NCI-H446 (cell line): ENCODE measurements at places on chromosomes 6 and 20.

DNA sequence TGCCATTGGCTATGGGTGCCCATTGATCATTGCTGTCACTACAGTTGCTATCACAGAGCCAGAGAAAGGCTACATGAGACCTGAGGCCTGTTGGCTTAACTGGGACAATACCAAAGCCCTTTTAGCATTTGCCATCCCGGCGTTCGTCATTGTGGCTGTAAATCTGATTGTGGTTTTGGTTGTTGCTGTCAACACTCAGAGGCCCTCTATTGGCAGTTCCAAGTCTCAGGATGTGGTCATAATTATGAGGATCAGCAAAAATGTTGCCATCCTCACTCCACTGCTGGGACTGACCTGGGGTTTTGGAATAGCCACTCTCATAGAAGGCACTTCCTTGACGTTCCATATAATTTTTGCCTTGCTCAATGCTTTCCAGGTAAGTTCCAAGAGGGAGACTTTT lies 16.4 kb downstream of the ADGRF4 start:
- DNase-seq, result no peak

DNA sequence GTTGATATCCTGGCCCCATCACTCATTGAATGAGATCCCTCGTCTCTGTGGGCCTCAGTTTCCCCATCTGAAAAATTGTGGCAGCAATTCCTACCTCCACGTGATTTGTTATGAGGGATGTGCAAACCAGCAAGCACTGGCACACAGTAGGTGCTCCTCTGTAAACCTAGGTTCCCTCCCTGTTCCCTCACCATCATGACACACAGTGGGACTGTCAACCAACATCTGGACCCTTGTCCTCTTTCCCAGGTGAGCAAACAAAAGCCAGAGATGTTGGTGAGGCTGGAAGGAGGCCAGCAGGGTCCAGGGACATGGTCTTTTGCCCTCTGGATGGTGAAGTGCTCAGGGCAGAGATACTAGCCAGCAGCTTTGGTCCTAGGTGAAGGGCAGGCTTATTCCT lies 26.1 kb downstream of the RSPO4 start:
- DNase-seq, result no peak

DNA sequence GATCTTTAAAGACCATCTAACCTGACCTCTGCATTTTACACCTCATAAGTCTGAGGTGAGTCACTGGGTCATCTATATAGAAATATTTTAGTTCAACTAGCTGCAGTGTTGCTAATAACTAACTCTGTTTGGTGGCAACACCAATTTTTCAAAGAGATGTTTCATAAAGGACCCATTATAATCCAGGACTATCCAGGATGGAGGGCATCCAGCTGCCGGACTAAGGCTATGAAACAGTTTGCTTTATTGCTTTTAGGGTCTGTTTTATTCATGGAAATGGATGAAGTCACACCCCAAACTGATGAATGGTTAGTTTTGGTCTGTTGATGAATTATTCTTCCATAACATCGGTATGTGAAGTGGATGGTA lies 204.2 kb upstream of the GMDS start:
- no peak for DNase-seq

DNA sequence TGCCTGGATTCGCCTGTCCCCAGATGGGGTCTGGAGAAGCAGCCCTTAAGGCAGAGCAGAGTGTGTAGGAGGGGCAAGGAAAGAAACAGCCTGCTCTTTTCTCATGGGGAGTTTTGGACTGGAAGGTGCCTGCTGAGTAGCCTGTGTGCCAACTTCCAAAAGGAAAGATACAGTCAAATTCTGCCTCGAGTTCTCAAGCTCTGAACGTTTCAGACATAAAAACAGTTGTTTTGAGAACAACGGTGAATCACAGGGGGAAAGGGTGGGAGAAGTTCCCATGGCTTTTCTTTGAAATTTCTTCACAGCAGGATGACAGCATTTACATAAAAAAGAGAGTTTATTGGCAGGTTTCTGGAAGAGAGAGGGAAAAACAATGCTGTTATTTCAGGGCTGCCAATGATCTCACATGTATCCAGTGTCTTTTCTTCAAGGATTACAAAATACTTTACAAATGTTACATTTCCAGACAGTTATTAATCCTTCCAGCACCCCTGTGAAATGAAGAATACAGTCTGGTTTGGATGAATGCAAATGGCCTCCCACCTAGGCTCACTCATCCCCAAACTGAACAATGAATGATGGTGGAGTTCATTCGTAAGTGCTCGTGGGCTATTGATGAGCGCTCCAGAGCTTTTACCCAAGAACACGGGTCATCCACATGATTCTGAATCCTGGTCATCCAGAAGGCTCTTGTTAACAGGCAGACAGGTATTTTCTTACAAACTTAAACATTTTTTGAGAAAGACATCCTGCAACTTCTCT lies 33.8 kb upstream of the ECI2 start:
- no peak for DNase-seq

DNA sequence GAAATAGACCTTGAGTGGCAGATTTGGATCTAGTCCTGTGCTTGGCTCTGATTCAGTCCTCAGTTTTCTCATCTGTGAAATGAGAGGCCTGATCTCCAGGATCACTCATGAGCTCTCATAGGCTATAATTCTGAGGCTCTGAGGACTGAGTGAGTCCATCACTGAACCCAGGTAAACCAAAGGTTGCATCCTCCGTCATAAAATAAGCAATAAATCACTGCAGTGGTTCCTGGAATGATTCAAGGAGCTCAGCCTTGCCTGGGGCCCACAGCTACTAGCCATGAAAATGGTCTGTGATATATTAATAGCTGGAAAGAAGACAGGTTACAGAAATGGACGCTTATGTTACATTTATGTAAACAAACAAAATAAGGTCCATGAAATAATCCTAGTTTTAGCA lies 124.8 kb downstream of the MAP3K7 start:
- DNase-seq, result no peak

DNA sequence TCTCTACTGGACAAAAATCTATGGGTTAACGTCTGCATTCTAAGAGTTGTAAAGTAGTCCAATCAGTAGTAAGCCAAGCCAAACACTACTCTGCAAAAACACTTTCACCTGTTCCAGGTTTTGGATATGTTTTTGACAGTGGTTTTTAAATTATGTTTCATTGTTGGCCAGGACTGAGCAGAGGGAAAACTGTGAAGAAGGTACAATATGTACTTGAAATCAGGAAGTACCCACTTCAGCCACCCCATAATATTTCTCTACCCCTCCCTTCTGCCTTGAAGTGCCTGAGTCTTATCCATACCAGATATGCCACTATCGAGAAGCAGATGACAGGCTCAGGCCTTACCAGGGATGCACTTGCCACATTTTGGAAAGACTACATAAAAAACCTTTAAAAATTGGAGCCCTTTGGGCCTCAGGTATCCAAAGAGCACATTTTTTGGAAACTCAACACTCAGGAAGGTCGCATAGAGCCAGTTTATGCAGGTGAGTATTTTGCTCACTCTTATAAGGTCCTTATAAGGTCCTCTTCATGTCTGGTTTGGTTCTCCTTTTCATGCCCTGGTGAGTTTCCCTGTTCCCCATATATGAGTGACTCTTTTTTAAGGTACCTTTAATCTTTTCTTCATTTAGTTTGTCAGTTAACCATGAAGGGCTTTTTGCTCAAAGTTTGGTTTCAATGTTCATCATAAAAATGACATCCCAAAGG lies 859.3 kb upstream of the FLRT3 start:
- no peak for DNase-seq

DNA sequence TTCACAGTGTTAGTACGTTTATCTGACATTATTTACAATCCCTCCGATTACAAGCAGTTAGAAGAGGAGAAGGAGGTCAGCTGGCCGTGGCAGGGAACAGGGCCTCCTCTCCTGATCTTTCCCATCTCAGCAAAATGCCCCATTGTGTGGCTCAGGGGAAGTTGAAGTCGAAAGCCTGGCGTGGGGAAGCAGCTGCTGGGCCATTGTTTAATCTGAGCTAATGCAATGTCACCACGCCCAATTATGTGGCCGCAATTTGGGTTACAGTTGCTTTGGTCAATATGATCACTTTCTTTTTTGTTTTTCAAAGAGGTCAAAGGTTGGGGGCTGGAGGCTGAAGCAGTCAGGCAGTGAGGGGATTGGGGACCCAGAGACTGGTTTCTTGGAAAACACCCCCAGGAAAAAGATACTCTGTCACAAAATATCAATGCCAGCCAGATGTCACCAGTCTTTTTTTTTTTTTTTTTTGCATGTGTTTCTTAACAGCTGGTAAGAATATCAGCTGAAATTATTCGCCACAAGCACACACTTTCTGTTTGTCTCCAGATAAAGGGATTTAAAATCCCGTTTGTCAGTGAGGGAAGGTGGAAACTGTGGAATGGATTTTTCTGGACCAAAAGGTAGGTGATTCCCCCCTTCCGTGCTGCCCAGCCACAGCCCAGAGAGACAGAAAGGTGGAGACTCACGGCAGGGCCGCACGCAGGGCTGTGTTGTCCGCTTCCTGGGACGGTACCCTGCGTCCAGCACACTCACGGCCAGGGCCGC lies 24.6 kb downstream of the DLL1 start:
- no peak for DNase-seq

DNA sequence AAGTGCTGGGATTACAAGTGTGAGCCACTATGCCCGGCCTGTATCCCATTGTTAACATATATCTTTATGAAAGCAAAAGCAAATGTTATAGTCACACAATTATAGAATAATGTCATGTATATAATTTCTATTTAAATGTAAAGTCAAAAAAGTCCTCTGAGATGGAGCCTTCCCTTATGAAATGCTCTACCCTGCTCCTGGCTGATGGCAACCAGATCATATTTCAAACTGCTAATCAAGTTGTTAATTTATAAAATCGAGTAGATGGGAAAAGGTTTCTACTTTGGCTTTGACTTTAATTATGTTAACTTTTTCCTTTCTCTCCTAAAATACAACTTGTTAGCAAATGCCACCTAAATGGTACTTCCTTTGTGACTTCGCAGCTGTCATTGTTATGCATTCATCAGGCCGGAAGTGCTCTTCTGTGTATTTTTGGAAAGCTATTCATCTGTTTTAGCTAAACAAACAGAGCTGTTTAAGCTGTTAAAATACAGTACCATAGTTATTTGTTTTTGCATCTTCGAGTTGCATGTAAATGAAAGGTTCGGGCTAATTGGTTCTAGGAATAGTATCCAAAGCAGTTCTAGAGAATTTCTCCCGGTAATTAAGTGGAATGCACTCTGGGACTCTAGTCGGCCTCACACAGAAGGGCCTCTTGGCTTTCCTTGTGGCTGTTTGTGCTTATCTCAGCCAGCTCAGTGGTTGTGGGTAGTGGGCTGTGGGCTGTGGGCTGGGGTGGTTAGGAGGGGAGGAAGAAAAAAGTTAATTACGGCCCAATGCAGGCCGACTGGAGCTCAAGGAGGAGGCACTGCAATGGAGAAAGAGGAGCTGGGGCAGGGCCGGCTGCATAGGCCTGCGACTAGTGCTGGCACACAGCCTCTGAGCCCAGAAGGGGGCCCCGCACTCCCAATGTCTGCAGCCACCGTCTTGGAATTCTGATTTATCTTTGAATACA lies 34.8 kb downstream of the SLC35D3 start:
- DNase-seq, result peak; percentile 29
